Endothelial cell of umbilical vein (primary cell): ENCODE measurements at places on chromosomes 2 and 18. TPM values are rescaled to one million over a fixed set of nuclear protein-coding genes. Genes with fewer than 3 reads are reported as not detected.

DNA sequence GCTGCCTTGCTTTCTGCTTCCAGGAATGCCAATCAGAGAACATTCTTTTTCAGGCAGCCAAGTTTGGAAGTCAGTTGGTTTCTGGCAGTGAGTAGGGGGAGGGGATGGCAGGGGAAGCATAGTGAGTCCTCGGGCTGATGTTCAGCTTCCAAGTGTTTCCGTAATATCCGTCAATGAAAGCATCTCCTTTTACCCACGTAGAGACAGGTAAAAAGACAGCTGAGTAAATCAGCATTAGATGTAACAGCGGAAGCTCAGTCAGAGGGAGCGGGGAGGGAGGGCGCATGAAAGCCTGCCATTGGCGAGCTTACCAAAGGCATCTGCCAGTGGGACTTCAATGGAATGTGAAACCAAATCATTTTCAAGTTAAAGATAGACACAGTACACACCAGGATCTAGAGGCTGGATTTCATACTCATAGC, 117.1 kb upstream of the DTNA start:
- DNase-seq = peak; percentile 69

DNA sequence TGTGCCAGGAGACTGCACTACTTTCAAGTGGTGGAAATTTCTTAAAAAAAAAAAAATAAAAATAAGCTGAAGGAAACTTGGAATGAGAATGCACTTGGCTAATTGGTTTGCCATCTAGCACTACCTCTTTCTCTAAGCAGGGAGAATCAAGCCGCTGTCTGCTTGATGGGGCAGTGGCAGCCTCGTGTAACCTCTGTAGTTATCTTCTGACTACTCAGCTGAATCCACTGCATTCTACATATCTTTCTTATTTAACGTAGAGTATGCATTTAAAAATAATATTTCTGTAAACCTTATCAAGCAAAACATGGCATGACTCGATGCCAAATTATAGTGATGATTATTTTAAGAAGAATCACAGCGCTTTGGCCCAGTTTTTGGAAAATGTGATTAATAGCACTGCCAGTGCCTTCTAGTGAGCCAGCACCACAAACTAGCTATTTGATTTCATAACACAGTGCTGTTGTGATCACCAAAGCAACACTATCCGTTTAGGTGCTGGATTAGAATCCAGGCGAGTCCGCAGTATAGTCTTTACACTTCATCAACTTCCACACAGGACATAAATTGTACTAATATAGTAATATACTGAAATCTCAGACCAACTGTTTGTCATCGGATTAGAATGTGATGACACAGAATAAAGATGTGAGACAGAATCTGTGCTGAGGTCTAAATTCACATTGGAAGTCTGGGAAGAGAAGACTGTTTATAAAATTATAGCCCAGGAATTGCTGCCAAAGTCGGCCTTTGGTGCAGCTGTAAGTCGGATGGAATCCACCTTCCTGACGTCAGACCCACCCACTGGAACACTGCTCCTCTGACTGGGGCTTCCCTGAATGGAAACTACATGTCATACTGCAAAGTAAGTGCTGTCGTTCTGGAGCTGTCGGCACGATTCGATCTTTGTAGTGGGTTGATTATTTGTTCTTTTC, 136.5 kb upstream of the ETAA1 start:
- DNase-seq = peak; percentile 49

DNA sequence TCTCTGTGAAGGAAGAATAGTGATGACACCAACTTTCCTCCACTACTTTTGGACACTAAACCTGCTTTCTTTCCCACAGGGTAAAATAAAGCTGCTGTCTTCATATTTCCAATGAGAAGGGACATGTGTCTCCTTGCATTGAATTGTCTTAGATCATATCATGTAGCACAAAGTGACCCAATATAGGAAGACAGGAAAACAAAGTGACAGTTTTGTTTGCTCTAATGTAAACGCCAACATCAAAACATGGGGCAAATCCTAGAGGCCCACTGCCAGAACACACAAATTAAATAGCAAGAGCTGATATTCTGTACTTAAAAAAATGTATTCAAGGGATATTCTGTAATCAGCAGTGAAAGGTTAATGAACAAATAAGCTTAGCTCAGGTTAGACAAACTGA, 36.1 kb downstream of the ARHGAP15 start:
- no peak for DNase-seq

- DNase-seq = no peak
These were observed 181.5 kb upstream of the ZFP36L2 start for GRCh38 chr2:43407935-43408334.

The UPP2 gene
- polyA plus RNA-seq = not detected in 2 replicates

- no peak for DNase-seq
These were observed 155.7 kb downstream of the IRS1 start for GRCh38 chr2:226643946-226644282.

The POMC gene
- 2.4 and 3.2 TPM in 2 replicates for polyA plus RNA-seq

- DNase-seq = no peak
These were observed 42.6 kb downstream of the TTR start for GRCh38 chr18:31634331-31634713.
